AG09319 (cell line): ENCODE measurements at places on chromosomes 2 and 18.

DNA sequence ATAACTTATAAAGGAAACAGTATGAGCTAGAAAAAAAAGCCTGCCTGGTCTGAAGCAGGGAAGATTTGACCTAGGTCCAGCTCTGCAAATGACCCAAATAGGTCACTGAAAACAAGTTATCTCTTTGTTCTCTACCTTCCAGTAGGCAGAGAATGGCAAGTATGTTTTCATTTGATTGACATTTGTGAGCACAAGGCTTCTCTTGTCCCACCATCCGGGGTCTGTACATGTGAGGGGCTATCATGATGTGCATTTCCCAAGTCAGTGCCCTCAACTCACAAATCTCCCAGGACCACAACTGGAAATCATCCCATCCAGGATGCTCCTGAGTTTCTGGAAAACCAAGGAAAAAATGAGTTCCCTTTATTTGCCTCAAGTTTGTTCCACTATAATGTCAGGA is 309.5 kb downstream of the AFF3 start:
- DNase-seq, result no peak

GRCh38 chr2:215951558-215951957 is 61.8 kb downstream of the MREG start:
- no peak for DNase-seq

- no peak for DNase-seq
Observed at GRCh38 chr2:208025814-208026184, 472 bp upstream of the PLEKHM3 start.

DNA sequence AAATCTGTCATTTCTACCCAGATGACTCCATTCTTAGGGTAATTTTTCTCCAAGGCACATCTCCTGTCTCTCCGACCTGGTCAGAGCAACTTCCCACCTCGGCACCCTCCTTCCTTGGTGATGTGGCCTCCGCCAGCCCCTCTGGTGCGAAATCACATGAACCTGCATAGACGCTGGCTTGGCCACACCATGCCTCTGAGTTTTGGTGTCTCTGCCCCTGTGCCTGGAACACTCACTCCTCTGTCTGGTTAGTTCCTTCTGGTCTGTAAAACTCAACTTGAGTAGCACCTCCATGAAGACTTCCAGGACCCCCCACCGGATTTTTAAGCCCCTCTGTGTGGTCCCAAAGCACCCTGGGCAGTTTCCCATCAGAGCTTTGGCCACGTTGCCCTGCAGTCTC is 83.2 kb upstream of the OTOS start:
- no peak for DNase-seq

DNA sequence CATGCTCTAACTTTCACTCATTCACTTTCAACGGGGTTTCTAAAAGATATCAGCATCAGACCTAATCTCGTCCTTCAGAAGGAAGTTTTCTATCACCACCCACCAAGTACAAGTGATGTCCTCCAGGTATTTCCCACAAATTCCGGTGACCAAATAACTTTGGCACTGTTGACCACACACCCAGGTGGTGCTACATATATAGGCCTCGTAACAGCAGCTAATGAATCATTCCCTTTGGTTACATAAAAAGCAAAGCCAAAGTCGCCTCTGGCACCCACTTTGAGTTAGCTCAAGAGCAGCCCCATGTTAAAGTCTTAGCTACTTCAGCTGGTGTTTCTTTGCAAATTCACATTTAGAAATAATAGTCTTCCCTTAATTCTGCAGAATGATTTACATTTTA is 138.2 kb upstream of the OSR1 start:
- no peak for DNase-seq

DNA sequence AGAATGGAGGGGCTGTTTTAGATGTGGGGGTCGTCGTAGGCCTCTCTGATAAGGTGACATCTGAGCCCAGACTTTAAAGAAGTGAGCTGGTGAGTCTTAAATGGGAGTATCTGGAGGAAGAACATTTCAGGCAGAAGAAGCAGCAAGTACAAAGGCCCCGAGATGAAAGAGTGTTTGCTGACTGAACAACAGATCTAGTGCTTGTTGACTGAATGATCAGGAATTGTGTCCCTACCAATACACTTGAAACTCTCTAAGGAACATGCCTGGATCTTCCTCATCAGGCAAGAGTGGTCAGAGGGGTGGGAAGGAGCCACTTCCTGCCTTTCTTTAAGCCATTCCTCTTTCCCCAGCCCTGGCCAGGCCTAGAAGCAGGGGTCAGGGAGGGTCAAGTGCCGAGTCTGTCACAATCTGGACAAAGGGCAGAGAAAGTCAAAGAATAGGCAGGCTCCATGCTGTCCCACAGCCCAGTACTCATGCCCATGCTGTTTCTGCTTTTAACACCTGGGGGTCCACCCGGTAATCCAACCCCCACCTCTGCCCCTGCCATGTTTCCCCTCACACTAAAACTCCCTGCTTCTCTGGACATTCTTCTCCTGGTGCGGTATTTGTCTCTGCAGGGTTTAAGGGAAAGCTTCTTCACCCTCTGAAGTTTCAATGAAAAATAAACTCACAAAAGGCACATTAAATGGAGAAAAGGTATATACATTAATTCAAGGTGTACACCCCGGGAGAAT is 3.0 kb upstream of the TMEM37 start:
- no peak for DNase-seq

DNA sequence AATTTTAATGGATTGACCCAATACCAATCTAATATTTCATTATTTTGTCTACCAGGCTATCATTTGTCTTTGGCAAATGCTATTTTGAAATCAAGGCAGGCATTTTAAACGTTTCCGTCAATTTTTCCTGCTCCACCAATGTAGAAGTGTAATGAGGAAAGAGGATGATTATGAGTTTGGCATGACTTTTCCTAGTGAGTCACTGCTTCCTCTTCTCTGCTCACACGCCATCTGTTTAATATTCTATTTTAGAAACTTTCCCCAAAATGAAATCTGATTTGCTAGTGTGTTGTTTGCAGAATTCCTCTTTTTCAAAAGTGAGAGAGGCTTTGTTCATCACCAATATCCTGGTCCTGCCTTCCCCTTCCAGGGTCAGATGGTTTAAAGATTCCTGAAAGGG is 42.5 kb upstream of the PID1 start:
- peak; percentile 24 for DNase-seq

- no peak for DNase-seq
Observed at GRCh38 chr2:54969940-54970338, 80.3 kb downstream of the RTN4 start.

- DNase-seq, result no peak
Observed at GRCh38 chr2:163086940-163087339, 248.4 kb upstream of the KCNH7 start.

- DNase-seq, result no peak
Observed at GRCh38 chr18:23992089-23992940, 22.2 kb upstream of the TTC39C start.

GRCh38 chr2:232457121-232458011 is 1.4 kb downstream of the ALPI start:
- DNase-seq, result no peak

DNA sequence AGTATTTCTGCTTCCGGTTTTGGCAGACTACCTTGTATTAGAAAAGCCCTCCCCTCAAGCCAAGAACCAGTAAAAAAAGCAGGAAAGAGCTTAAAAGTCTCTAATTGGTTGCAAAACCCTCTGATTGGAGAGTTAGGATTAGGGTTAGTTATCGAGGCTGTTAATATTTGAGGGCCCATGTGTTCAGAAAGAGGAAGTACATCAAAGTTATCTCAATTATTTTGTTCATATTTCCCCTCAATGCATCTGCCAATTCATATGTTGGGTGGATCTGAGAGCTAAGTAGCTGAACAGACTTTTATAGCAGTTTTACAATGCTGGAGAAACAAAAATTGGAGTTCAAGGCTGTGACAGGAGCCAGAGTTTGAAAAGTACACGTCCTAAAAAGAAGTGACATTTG is 43.1 kb upstream of the KLHL14 start:
- no peak for DNase-seq

DNA sequence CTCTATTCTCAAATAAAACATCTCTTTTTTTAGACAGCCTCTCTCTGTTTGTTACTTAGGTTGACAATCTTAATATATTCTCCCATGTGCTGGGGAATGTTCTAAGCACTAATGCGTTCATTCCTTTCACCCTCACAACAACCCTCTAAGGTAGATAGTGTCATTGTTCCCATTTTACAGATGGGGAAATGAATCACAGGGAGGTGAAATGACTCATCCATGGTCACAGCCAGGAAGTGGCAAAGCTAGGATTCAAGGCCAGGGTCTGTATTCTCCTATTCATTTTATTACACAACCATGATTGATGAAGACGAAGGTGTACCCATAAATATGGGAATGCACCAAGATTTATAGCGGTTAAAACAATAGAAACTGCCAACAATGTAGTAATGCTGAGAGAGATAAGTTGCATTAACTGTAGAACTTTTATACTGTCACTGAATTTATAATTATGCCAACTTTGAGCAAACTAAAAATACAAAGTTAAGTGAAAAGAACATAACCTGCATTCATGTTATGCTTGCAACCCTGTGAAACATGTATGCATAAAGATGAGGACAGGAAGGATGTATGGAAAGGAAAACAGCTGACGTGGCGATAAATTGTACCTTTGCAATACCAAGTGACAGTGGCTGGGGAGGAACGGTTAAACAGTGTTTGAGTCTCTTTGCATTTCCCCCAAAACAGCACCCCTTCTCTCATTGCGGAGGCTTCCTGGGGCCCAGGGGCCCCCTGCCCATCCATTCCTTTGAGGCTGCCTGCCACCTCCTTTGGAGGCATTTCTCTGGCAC is 257.7 kb upstream of the AGAP1 start:
- no peak for DNase-seq

DNA sequence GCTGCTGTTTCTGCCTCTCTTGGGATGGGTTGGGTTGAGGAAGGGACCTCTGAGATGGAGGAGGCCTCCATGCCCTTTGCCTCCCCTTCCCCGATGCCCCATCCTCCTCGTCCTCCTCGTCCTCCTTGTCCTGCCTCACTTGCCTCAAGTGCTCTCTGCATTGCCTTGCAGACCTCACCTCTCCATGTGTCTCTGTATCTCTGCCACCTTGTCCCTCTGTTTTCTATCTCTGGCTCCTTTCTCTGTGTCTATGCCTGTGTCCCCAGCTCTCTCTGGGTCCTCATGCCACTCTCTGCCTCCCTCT is 87.5 kb downstream of the MCFD2 start:
- no peak for DNase-seq

DNA sequence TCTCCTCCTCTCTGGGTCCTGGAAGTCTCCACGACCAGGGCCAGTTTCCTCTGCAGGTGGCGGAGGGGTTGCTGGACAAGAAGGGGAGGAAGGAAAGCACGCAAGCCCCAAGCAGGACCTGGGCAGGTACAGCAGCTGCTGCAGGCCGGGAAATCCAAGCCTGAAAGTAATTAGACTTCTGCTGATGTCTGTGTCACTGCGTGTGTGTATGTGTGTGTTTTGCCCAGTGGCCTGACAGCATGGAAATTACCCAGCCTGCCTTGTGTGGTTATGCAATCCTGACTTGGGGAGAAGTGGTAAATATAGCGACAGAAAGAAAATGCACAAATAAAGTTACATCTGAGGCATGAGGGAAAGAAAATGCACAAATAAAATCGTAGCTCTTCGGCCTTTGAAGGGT is 121.8 kb upstream of the ZBTB14 start:
- DNase-seq, result no peak

DNA sequence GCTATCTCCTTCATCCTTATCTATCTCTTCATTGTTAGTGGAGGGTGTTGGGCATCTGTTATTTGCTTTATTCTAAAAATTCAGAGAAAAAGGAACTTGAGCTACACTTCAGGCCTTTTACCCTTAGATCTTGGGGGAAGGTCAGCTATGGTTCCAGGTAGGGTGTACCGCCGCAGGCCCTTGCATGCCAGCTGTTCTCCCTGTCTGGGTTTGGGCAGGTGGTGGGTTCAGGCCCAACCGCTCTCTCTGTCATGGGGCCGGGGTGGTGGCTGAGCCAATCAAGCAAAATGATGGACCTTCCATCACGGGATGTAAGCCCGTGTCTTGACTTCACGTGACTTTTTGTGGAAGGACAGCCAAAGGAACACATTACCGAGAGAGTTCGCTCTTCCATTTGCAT is 231.1 kb downstream of the LDLRAD4 start:
- no peak for DNase-seq
